Stimulated activated CD4-positive, alpha-beta T cell treated with anti-CD3 and anti-CD28 coated beads, Interleukin-15, amount 100 ng/mL, for 48 hours (primary cell): ENCODE measurements at places on chromosomes 3 and 15.

DNA sequence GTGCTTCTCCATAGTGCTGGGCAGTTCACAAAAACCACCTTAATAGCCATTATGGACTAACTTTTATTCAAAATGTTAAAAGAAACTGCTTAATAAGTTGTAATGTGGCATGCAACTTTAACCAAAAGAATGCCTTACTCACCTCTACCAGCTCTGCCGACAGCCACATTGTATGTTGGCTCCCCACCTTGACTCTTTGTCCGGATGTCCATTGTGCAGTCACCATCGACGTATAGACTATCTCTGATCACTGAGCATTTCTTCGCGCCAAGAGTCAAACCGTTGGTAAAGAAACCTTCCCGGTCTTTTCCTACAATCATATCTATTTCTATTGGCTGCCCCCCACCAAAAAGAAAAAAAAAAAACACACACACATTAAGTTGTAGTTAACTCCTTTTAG, 2.5 kb downstream of the PFN2 start:
- no peak for DNase-seq

DNA sequence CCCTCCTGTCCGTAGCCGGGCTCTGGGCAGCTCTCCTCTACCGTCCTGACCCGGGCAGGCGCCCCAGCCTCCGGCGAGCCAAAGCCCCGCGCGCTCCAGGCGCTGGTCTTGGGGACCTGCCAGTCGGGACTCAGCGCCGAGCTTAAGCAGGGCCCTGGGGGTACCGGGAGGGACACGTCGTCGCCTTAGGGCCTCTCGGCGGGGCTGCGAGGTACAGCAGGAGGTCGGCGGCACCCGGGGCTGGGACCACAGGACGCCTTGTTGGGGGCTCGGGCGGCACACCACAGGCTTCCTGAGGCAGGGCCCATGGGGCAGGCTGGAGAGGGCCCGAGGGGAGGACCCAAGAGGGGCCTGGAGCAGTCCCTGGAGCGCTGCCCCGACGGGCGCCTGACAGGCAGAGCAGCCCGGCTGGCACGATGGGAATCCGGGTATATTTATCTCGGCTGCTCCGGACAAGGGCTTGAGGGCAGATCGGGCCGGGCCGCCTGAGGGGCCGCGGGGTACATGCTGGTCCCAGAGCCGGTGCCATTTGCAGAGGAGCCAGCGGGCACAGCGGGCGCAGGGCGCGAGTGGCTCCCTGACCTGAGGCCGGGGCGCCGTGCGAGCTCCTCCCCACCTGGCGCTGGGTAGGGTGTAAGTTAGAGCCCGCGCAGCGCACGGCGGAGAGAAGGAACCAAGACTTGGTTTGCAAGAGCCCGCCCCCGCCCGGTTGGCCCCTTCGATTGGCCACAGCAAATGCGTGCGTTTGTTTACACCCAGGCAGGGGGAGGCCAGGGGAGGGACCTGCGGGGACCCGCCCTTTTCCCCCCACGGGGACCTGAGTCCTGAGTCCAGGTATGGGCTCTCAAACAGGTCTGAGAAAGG, 574 bp downstream of the SLC38A3 start:
- no peak for DNase-seq

- DNase-seq: no peak
These were observed 553.8 kb upstream of the SGO1 start for GRCh38 chr3:20739814-20740213.

GRCh38 chr15:73794443-73795133, 41.4 kb upstream of the INSYN1 start:
- DNase-seq: no peak

- DNase-seq: no peak
These were observed 7.9 kb upstream of the UBXN7 start for GRCh38 chr3:196440041-196440537.

DNA sequence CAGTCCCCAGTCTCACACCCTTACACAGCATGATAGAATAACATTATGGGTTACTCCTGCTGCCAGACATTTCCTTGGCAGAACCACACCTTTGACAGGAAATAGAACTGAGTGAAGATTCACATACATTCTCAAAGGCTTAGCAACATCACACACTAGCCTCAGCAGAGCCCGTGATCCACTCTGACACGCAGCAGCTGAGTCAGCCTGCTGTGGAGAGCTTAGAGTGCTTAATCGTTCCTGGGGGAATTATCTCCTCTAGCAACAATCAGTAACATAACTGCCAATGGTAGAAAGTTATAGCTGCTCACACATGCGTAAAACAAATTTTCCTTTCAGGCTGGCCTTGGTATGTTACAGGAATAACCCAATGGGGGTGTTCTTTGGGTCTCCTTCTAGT, 382.1 kb downstream of the GAP43 start:
- no peak for DNase-seq

DNA sequence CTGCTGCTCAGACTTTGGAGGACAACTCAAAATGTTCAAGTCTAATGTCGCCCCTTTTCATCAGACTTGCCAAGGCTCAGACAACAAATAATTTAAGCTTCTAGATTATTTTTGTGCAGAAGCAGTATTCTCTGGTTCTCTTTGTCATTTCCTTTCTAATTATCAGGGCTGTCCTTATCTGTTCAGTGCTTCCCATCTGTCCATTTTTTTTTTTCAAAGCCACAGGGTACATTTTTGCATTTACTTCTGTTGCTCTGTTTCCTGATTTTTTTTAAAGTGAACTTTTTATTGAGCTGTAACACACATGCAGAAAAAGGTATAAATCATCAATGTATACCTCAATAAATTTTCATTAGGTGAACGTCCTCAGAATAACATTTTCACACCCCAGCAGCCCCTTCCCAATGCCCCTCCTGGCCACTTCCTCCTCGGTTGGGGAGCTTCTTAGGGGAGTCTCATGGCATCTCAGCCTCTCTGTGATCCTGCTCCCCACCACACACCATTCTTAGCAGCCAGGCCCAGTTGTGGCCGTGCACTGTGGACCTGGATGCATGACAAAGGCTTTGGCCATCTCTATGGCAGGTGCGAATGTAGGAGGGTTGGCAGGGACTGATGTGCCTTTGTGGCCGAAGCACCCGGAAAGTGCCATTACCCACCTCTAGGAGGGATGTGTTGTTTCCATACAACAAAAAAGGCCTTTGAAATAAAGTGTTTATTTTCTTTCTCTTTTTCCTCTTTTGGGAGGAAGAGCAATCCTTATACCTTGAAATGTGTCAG, 303.5 kb upstream of the LRRFIP2 start:
- DNase-seq: no peak

- DNase-seq: no peak
These were observed 74.8 kb downstream of the NSMCE3 start for GRCh38 chr15:29194866-29195265.

GRCh38 chr3:116579840-116580239, 129.7 kb upstream of the TUSC7 start:
- no peak for DNase-seq

DNA sequence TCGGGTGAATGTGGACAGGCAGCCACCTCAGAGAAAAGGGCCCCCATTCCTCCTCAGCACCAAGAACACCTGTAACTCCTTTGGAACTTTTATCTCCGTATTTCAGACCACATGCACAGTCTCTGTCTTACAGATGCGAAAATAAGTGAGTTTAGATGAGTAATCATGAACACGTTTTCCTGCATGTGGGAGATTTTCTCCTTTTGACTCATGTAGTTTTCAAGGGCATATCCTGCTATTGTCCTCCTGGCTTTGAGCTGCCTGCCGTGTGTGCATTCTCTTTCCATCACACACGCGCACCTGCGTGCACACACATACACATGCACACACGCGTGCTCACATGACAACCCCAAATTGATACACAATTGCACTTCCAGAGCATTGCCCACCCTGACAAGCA, 239.2 kb downstream of the GABRG3 start:
- DNase-seq: no peak

GRCh38 chr15:89034305-89034704, 54.0 kb upstream of the ABHD2 start:
- no peak for DNase-seq

DNA sequence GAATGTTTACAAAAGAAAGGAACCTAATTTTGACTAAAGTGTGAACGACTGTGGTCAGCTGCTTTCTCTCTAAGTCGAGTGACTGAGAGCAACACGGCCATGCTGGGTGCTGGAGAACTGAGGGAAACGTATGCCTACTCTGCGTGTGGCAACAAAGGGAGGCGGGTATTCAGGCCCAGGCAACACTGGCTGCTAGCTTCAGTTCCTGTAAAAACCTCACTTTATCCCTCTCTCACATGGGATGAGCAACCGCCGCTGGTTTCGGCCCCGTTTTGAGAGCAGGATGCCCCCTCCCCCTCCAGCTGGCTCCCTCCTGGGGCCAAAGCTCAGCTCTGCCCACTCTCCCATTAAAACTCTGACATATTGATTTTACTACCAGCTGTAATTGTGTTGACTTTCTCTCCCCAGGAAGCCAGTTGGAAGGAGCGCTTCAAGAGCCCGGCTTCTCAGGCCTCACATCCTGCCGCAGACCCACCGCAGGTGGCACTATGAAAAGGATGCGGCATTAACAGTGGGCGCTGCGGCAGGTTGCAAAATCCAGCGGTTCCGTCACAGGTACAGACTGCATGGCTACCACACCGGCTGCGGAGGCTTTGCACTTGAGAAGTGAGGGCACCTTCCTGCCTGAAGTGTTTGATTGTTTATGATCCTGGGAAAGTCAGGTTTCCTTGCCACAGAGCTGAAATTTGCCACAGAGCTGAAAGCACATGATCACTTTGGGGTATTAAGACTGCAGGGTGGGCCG, 12.7 kb downstream of the PLXND1 start:
- DNase-seq: peak; percentile 54

DNA sequence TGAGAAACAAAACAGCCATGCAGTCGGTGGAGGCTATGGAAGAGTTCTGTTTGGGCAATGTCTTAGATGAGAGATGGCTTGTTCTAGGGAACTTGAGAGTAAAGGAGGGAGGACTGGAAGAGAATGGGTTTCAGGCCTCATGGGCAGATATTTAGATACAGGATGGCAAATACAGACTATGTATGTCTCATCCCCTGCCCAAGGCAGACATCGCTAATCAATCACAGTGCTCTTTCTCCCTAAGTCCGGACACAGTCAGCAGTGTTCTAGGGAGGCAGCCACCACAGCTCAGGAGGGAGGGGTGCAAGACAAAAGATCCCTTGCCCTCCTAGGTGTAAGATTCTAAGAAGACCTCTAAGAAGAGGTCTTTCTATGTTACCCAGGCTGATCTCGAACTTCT, 159.3 kb upstream of the TLE3 start:
- no peak for DNase-seq

DNA sequence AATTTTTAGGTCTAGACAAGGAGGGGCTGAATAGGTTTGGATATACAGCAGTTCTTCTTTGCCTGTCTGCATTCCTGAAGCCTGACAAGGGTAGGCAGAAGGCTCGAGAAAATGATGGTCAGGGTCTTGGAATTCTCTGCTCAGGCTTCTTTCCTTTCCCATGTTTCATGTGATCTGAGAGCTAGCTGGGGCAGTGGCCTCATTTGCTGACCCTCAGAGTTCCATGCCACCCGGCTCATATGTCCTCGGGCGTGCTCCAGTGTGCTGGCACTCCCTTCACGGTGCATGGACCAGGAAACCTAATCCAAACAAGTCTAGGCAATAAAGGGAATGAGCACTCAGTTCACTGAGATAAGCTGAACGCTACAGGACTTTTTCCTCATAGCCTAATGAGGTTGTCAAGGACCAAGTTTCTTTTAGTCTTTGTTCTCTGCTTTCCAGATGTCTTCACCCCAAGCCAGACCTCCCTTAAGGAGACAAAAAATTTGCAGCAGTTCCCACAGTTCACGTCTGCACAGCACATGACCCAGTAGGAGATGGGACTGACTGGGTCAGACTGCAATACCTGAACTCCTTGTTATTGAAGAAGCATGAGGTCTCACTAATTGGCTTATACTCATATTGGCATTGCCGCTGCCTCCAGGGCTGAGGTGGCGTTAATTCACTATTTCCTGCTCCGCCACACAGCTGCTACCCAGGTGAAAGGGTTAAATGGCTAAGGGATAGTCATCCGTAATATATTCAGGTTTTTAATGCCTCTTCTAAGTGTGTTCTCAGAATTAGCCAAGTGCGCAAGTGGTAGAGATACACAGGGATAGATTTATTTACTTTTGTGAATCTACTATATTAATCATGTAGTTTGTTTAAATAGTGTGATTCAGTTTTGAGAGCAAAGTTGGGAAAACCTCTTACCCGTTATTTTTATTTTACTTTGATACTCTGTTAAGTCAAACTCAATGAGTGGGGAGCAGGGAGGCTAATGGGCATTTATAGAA, 15.3 kb upstream of the RTP4 start:
- DNase-seq: no peak

- no peak for DNase-seq
These were observed 315.2 kb upstream of the ROBO2 start for GRCh38 chr3:76724706-76725105.

DNA sequence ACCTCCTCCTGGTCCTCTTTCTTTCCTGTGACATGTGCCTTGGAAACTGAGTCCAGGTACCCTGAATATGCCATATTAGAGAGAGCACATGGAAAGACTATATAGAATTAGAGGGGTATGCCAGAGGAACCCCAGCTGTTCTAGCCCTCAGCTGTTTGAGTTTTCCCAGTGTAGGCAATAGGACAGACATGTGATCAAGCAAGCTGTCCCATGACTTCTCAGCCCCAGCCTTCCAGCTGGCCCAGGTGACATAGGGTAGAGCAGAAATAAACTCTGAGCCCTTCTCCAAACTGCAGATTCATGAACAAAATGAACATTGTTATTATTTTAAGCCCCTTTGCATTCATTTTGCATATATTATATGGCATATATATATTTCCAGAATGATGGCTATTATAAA, 118.7 kb downstream of the PPM1L start:
- DNase-seq: no peak

GRCh38 chr3:151434151-151434890, 26.5 kb downstream of the IGSF10 start:
- no peak for DNase-seq

GRCh38 chr3:69671082-69671952, 67.9 kb upstream of the MITF start:
- peak; percentile 4 for DNase-seq

GRCh38 chr3:196662711-196663571, 23.4 kb downstream of the NRROS start:
- no peak for DNase-seq

- no peak for DNase-seq
These were observed 102.3 kb upstream of the GBE1 start for GRCh38 chr3:81863756-81864155.

- DNase-seq: peak; percentile 39
These were observed 152.9 kb downstream of the ATP10A start for GRCh38 chr15:25710184-25710583.

GRCh38 chr3:38980938-38981337, 70.8 kb downstream of the SCN11A start:
- no peak for DNase-seq

DNA sequence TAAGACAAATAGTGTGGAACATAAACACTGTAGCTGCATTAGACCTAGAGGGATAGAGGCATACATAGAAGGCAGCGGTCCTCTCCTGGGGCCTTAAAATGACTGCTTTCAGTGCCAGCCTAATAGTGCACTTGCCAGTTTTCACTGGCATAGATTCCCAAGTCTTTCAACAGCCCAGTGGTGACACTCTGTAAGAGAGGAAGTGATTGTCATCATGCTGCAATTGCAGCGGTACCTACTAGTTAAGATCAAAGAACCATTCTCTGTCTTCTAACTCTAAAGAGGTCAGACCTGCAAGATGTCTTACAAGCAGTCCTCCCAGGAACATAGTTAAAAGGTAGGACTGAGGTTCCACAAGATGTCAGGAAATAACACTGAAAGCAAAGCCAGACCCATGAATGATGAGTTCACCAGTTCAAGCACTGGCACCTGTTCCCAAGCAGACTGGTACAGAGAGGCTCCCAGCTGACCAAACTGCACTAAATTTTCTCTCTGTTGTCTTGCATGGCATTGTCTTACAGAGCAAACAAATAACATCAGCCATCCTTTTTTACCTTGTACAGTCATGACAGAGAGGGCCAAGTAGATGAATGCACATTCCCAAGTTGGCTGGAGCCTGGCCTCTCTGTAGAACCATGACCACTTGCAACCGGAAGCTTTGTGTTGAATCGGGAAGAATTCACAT, 100.5 kb upstream of the SKOR1 start:
- DNase-seq: no peak
